Activated CD4-positive, alpha-beta memory T cell treated with anti-CD3 and anti-CD28 coated beads for 36 hours (primary cell): ENCODE measurements at places on chromosomes 11 and 22. TPM values are rescaled to one million over a fixed set of nuclear protein-coding genes. Genes with fewer than 3 reads are reported as not detected.

FOLR1 gene
- not detected for total RNA-seq

NXPE4 gene
- not detected for total RNA-seq

PANX2 gene
- 3.5 TPM for total RNA-seq

LIF gene
- 189 TPM for total RNA-seq
